ENCODE measurements at places on chromosomes 7 and 10.

DNA sequence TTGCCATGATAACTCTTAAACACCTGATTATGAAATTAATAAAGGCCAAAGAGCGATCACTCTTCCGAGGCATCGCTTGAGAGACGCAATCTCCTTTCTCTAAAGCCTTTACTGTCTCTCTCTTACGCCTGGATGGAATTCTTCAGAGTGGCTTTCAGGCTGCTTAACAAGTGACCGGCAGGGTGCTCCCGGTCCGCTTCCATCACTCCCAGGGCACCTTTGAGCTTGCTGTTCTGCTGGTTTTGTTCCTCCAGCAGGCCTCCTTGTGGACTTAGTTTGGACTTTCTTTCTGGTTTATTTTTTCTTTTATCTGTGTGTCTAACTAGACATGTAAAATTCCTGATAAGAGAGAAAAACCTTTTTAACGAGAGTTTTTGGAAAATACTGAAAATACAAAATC lies 60.9 kb downstream of the MRPL32 start:
- DNase-seq = no peak

DNA sequence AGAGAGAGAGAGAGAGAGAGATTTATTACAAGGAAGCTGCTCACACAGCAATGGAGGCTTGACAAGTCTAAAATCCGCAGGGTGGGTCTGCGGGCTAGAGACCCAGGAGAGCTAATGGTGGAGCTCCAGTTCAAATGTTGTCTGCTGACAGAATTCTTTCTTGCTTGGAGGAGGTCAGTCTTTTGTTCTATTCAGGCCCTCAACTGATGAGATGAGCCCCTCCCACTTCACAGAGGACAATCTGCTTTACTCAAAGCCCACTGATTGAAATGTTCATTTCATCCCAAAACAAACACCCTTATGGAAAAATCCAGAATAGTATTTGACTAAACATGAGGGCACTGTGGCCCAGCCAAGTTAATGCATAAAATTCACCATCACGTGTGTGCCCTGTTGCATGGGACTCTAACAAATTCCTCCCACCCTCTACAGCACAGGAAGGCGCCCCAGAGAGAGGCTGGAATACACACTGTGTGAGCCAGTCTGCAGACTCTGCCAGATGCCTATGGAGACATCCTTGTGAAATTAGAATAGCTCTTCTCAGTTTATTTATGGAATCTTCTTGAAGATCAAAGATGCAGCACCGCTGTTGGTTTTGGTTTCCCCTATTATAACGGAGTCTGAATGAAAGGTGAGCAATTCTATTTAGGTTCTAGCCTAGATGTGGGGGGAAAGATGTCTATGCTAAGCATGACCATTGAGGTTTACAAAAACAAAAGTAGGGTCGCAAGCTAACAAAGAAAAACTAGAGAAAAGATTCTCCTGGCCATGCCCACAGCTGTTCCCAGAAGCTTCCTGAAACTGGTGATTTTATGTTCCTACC lies 123.0 kb upstream of the SFMBT2 start:
- DNase-seq = no peak

DNA sequence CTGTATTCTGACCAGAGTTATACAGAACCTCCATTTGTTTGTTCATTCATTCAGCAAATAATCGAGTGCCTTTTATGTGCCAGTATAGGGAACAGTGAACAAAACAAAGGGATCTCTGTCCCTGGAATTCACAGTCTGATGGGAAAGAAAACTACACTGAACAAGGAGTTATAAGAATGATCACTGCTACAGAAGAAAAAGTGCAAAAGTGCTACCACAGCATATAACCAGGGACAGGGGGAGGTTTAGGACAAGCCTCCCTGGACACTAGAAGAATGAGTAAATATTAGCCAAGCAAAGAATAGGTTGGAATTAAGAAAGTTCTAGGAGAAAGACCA lies 4.2 kb downstream of the CLDN12 start:
- no peak for DNase-seq

DNA sequence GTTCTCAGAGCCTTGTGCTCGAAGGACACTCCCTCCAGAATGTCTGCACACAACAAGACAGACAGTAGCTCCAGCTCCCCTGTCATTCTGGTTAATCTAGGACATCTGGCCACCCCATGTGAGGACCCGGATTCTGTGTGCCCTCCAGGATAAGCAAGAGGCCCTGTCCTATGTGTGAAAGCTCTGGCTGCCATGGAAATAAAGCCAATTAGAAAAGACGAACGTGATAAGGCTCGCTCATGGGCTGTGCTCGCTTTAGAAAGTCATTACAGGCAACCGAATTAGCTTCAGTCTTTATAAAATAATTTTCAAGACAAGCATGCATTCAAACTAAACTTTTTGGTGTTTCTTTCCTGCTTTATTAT lies 263.4 kb downstream of the INHBA start:
- no peak for DNase-seq

DNA sequence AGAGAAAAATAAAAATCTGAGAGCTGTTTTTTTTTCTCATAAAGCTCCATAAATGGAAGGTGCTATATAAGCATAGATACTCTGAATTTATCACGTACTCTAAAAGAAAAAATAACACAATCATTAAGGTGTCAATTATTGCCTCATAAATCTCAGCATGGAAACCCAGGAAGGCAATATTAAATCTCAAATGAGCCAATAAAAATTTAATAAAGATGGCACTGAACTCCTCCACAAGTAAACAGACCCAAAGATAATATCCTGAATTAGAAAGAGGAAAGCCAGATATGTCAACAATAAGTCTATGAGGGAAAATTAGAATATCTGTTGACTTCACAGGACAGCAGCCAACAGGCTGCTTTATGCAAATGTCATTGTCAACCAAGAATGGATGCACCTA lies 66.5 kb downstream of the CDK6 start:
- no peak for DNase-seq

GRCh38 chr10:5976512-5977470 lies 552 bp downstream of the IL15RA start:
- DNase-seq = peak; percentile 49

GRCh38 chr10:93941606-93942005 lies 47.8 kb downstream of the SLC35G1 start:
- DNase-seq = no peak

All from SW480 (cell line).